HEK293T (cell line): ENCODE measurements at places on chromosomes 4 and X.

- no peak for DNase-seq
Measured at GRCh38 chr4:110175634-110176033, 22.8 kb downstream of the ELOVL6 start.

DNA sequence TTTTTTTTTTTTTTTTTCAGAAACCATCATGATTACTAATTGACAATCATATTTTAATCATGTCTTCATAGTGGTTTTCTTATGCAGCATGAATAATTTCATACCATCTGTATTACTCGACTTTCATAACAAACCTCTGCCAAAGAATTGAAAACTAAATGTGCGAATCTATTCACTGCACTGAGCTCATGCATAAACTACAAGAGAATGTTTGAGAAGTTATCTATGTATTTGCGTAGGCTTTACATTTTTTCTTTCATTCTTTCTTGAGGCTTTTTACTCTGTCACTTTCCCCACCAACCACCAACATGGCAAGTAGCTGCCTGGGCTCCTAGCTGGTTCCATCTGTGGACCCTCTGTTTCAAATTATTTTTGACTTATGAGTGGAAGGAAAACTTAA, 1761.0 kb downstream of the STIM2 start:
- DNase-seq = no peak

- DNase-seq = peak; percentile 58
Measured at GRCh38 chrX:100512471-100512870, 72.3 kb upstream of the TNMD start.

- DNase-seq = no peak
Measured at GRCh38 chr4:166680796-166681195, 553.5 kb downstream of the SPOCK3 start.

DNA sequence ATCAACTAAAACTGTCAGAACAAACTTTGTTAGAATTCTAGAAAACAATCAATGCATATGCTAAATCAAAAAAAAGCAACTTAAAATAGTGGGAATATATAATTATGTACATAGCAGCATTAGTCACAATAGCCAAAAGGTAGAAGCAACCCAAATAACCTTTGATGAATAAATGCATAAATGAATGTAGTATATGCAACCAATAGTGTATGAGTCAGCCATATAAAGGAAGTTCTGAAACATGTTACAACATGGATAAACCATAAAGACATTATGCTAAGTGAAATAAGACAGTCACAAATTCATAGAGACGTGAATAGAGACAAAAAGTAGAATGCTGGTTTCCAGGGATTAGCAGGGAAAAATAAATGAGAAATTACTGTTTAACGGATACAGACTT, 762.8 kb upstream of the INTU start:
- no peak for DNase-seq

DNA sequence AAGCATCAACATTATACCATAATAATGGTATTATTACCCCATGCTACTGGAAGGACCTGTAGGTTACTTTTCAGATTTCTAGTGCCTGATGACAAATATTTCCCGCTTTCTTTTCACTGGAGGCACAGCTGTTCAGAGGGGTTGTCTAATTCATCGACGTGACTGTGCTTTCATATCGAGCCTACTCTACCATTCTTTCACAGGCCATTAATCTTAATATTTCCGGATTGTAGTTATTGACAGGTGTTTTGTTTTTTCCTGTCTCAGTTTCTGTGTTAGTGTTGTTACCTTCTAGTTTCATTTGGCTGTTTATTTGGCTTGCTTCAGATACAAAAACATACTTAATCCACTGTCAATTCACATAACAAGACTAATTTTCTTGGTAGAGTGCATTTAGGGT, 330.9 kb downstream of the SPOCK3 start:
- DNase-seq = no peak

GRCh38 chr4:62015043-62015739, 815.1 kb downstream of the ADGRL3 start:
- no peak for DNase-seq

DNA sequence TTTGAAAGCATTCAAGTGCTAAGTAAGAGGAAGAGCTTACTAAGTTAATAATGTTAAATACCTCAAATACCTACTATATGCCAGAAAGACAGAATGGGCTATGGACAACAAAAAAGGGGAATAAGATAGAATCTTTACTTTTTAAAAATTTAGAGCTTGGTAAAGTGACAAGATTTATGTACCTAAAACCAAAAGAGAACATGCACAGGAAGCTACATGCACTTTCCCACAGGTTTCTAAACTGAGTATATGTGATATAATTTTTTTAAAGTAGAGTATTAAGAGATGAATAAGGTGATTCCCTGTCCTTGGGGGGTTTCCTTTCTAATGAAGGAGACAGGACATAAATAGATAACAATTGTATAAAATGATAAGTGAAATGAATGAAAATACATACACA, 30.7 kb downstream of the SLC4A4 start:
- no peak for DNase-seq
